ENCODE measurements at places on chromosomes 2 and 18. TPM values are rescaled to one million over a fixed set of nuclear protein-coding genes. Genes with fewer than 3 reads are reported as not detected.

Gene BZW1
- 172 TPM for total RNA-seq

DNA sequence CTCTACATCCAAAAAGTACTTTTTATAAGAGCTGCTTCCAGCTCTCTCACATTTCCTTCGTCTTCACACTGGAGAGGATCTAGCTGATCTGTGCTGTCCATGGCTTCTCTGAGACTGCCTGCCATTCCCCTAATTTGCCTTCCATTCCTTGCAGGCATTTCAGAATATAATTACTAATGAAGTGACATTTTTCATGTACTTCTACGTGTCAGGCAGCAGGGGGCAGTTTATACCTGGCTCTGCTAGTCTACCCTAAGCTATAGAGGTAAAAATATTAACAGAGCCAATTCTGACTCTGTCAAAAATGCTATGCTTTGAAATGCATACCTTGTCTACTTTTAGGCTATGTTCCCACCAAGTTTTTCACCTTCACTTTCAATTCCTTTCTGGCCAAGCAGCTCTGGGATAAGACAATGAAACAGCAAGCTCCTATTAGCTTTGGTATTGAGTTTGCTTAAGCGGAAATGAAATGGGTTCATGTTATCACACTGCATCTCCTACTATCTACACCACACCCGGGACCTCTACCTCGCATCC is 81.9 kb downstream of the MEP1B start:
- no peaks in the 10 kb centered on the region for H3K27me3 ChIP-seq
- H3K4me3 ChIP-seq = no peak overlapping the region
- H3K36me3 ChIP-seq = no peaks in the 10 kb centered on the region
- peak; percentile 50 for DNase-seq
- no peak overlapping the region for H3K27ac ChIP-seq

DNA sequence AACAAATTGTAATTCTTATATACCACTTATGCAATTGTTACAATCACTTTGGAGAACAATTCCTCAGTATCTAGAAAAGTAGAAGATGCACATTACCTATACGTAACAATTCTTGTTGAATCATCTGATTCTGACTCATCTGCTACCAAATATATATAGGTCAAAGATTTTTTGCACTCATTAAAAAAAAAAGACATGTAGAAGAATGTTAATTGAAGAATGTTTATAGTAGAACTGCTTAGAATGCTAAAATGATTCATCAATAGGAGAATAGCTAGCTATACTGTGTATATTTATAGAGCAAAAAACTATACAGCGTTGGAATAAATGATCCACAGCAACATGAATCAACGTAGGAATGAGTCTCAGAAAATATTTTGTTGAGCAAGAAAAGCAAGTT is 29.5 kb upstream of the STAT1 start:
- H3K4me1 ChIP-seq = no peaks in the 10 kb centered on the region
- no peak for DNase-seq
- H3K27me3 ChIP-seq = no peaks in the 10 kb centered on the region
- H3K27ac ChIP-seq = no peak overlapping the region
- no peak overlapping the region for H3K4me3 ChIP-seq
- no peaks in the 10 kb centered on the region for H3K36me3 ChIP-seq

DNA sequence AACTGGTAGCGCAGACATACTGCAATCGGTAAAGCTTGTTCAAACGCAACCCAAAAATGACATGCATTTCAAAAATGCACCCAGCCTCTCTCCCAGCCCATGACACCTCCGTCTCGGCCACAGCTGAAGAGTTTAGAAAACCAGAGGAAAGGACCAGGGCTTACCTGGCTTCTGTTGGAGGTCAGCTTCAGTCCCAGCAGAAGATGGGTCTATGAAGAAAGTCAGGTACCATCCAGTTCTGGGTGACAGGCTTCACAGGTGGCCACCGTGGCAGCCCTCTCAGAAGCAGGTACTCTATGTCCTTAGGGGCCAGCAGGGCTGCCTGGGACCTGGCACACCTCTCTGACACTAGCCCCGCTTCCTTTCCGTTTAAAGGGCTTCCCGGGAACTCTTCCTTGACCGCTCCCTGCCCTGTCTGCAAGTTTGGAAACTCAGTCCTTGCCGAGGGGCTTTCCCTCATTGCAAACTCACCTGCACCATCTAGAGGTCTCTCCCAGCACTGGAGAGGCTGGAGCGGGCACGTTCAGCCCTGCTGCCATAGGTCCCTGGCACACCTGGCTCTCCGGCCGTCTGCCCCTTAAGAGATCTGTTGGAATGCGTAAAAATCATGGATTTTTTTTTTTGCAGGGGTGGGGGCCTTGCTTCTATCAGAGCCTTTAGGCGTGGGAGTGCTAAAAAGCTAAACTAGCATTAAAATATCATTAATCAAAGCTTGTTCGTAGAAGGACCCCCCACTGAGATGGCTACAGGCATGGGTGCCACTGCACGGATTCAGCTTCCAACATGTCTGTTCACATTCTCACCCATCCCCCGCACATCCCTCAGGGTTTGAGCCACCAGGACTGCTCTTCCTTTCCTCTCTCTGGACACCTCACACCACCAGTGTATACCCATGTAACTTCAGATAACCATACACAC is at the start of gene EDAR:
TSS of gene EDAR (minus strand) at position 425 of the 918 bp plus-strand sequence. CDS start 58,206 bp downstream, outside the sequence.
- H3K27ac ChIP-seq = no peak within 1 kb of the TSS
- no peaks in the 10 kb centered on the region for H3K27me3 ChIP-seq
- no peaks in the 10 kb centered on the region for H3K4me1 ChIP-seq
- no peaks in the 10 kb centered on the region for H3K36me3 ChIP-seq
- no peak within 1 kb of the TSS for H3K4me3 ChIP-seq

GRCh38 chr2:232350804-232351685 is 27.5 kb upstream of the ALPP start:
- no peaks in the 10 kb centered on the region for H3K27me3 ChIP-seq
- peaks cover 3% of the 10 kb centered on the region for H3K4me1 ChIP-seq
- no peak overlapping the region for H3K27ac ChIP-seq
- no peaks in the 10 kb centered on the region for H3K36me3 ChIP-seq
- no peak for DNase-seq

DNA sequence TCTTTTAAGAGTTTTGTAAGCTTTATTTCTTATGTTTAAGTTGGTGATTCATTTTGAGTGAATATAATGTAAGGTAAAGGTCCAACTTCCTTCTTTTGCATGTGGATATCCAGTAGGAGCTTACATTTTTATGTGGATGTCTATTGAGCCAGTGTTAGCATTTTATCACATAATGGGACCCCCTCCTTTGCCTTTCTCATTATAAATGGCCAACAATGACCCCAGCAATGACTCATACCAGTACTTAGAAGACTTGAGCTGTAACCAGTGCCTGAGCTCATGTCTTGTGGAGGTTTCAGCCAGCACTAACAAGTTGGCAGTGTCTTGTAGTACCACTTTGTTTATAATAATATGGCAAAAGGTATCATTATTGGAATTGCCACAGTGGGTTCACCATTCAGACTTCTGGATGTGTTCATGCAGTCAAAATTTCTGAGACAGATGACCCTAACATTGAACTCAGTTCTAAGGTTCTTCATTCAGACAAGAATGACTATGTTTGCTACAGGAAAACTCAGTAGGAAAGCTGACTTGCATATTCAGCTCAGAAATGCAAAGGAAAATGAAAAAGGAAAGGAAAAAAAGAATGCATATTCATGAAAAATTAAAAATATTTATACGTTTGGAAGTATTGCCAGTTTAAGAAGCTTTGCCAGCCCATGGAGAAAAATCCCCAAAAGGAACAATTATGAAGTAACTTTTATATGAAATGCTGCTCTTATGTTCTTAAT is 41.0 kb downstream of the CDKL4 start:
- no peaks in the 10 kb centered on the region for H3K27me3 ChIP-seq
- no peak for DNase-seq
- H3K4me3 ChIP-seq = no peak overlapping the region
- H3K36me3 ChIP-seq = no peaks in the 10 kb centered on the region
- H3K4me1 ChIP-seq = no peaks in the 10 kb centered on the region

DNA sequence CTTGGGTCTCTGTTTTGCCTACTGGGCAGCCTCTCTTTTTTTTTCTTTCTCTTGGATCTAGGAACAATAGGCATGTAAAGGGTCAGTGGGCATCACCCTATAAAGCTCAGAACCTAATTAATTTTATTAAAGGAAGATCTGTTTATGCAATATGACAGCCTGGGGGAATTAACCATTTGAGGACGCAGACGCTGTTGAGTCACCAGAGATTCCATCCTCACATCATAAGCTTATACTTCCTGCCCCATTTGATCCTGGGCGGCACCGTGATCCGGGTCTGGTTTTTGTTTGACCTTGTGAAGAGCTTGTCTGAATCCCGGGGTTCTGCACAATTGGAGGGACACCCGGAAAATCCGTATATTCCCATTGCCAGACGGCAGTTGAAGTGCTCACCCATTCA is 16.8 kb upstream of the BCL11A start:
- no peak overlapping the region for H3K4me3 ChIP-seq
- no peak for DNase-seq
- H3K36me3 ChIP-seq = no peaks in the 10 kb centered on the region
- no peaks in the 10 kb centered on the region for H3K27me3 ChIP-seq
- H3K27ac ChIP-seq = no peak overlapping the region
- peaks cover 2% of the 10 kb centered on the region for H3K4me1 ChIP-seq

DNA sequence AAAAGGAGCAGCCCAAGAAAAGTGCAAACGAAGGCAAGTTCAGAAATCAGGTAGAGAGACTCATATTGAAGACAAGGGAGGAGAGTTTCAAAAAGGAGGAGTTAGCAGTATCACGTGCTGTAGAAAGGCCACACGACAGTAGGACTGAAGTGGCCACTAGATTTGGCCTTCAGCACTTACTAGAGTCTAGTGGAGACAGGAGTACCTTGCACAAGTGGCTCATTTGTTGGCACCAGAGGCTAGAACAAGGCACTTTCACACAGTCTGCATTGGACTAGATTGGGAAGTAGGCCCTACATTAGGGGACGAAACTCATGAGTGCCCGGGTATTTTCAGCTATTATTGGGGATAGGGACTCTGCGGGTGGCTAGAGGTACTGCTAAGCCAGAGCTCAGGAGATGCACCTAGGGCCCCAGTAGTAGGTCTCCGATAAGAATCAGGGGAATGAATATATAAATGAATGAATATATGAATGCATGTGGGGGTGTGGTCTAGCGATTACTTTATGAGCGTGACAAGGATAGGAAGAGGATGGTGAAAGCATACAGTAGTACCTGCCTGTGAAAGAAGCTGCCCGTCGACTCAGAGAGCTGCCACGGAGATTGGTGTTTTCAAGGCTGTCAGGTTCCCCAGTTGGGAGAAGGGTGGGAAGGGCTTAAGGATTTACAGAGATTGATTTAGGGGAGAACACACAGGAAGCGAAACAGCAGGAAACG is 1.4 kb upstream of the NCOA1 start:
- H3K4me1 ChIP-seq = peaks cover 6% of the 10 kb centered on the region
- H3K27me3 ChIP-seq = no peaks in the 10 kb centered on the region
- DNase-seq = no peak
- H3K36me3 ChIP-seq = no peaks in the 10 kb centered on the region

DNA sequence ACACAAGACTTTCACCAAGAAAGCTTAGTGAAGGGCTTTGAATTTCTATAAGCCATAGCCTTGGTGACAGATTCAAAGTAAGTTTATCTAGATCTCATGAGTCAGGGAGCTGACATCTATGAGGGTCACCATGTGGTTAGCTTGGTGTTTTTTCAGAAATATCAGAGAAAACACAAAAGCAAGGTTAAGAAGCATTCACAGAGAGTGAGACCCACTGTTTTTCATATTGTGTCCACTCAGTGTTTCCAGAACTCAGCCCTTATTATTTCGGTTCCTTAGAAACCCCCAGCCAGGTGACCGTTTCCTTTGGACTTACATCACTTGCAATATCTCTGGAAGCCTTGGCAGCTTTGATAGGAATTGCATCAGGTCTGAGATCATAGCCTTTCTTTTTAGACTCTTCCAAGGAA is 76.6 kb downstream of the NEB start:
- H3K36me3 ChIP-seq = no peaks in the 10 kb centered on the region
- no peaks in the 10 kb centered on the region for H3K27me3 ChIP-seq
- no peak for DNase-seq
- no peak overlapping the region for H3K4me3 ChIP-seq

DNA sequence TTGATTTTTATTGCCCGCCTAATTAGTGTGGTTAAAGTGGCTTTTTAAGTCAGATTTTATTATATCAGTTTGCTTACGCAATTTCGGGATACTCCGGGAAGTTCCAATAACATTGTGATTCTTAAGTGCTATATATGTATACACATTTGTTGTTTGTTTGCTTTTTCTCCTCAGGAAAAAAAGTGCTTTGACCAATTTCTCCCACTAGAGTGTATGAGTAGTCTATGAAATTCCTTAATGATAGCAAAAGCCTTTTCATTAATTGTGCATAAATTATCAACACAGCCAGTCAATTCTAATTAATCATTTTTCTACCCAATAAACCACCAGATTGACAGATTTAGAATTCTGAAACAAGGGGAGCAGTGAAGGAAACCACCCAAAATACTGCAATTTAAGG is 172.2 kb downstream of the DPP10 start:
- no peaks in the 10 kb centered on the region for H3K4me1 ChIP-seq
- no peaks in the 10 kb centered on the region for H3K27me3 ChIP-seq
- H3K4me3 ChIP-seq = no peak overlapping the region
- H3K27ac ChIP-seq = no peak overlapping the region
- H3K36me3 ChIP-seq = no peaks in the 10 kb centered on the region

DNA sequence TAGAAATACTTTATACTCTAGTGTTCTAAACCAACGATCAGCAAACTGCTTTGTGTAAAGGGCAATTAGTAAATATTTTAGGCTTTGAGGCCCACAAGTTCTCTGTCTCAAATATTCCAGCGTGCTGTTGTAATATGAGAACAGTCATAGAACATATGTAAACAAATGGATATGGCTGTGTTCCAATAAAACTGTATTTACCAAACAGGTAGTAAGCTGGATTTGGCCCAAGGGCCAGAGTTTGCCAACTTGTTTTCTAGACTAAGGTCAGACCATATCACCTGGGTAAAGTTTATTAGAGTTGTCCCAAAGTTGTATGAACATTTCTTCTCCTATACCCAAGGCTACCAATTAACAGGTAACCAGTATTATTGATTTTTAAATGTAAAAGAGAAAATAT is 303.2 kb upstream of the MC4R start:
- no peak overlapping the region for H3K4me3 ChIP-seq
- H3K4me1 ChIP-seq = no peaks in the 10 kb centered on the region
- DNase-seq = no peak
- H3K36me3 ChIP-seq = no peaks in the 10 kb centered on the region
